CD8-positive, alpha-beta memory T cell (primary cell): ENCODE measurements at places on chromosomes 6 and 20. TPM values are rescaled to one million over a fixed set of nuclear protein-coding genes. Genes with fewer than 3 reads are reported as not detected.

The PLG gene
- total RNA-seq = not detected

The TMC2 gene
- total RNA-seq = not detected

The EIF6 gene
- total RNA-seq = 207 TPM

The ANKRD60 gene
- total RNA-seq = not detected

The CD93 gene
- total RNA-seq = 0.50 TPM

The NOX3 gene
- total RNA-seq = not detected

The IMPG1 gene
- total RNA-seq = not detected

The OR12D3 gene
- total RNA-seq = not detected

The CST5 gene
- total RNA-seq = not detected

The HLA-DRB5 gene
- total RNA-seq = 1.1 TPM

The AIF1 gene
- total RNA-seq = 35.6 TPM

The TRIM15 gene
- not detected for total RNA-seq

The SLC32A1 gene
- not detected for total RNA-seq

The TNFRSF6B gene
- not detected for total RNA-seq

The TRMT11 gene
- total RNA-seq = 37.9 TPM

The GRIK2 gene
- not detected for total RNA-seq

The OLIG3 gene
- 0.40 TPM for total RNA-seq

The FNDC11 gene
- 0.26 TPM for total RNA-seq

The RBPJL gene
- not detected for total RNA-seq

The FAM209B gene
- 0.46 TPM for total RNA-seq

The C6orf58 gene
- not detected for total RNA-seq

The MYBL2 gene
- 78.6 TPM for total RNA-seq

The FAXC gene
- total RNA-seq = not detected

The POM121L2 gene
- not detected for total RNA-seq

The SMPD2 gene
- total RNA-seq = 15.8 TPM

The LGSN gene
- total RNA-seq = not detected

The ADGRF4 gene
- not detected for total RNA-seq

The SEL1L2 gene
- total RNA-seq = not detected

The ZKSCAN3 gene
- total RNA-seq = 3.0 TPM

The SNX9 gene
- total RNA-seq = 60.3 TPM

The LRRN4 gene
- not detected for total RNA-seq

The TTK gene
- total RNA-seq = 19.4 TPM

The RFX6 gene
- not detected for total RNA-seq

The SLC44A4 gene
- not detected for total RNA-seq

The ASIP gene
- total RNA-seq = not detected

The NSFL1C gene
- 107 TPM for total RNA-seq

The HLA-DPB1 gene
- 20.8 TPM for total RNA-seq

The CCR6 gene
- 3.5 TPM for total RNA-seq

The ZFP57 gene
- 9.2 TPM for total RNA-seq

The NR2E1 gene
- total RNA-seq = not detected

The CST7 gene
- 131 TPM for total RNA-seq

The OR2B6 gene
- not detected for total RNA-seq

The FHL5 gene
- total RNA-seq = not detected

The CST1 gene
- total RNA-seq = not detected

The MCHR2 gene
- not detected for total RNA-seq
